Daoy (cell line): ENCODE measurements at places on chromosomes 5 and 9. TPM values are rescaled to one million over a fixed set of nuclear protein-coding genes. Genes with fewer than 3 reads are reported as not detected.

Gene PTGDS
- not detected in 2 replicates for total RNA-seq

Gene FOXD1
- total RNA-seq = 21.9 and 62.3 TPM in 2 replicates

Gene FAM78A
- 0.51 and 0.71 TPM in 2 replicates for total RNA-seq

Gene EGFLAM
- total RNA-seq = 5.5 and 7.4 TPM in 2 replicates

Gene UBE2QL1
- total RNA-seq = 0.40 and 0.65 TPM in 2 replicates

Gene RPL7A
- 4,321 and 4,992 TPM in 2 replicates for total RNA-seq

Gene MACIR
- total RNA-seq = 12.6 and 19.7 TPM in 2 replicates

Gene PRDM9
- total RNA-seq = not detected in 2 replicates

Gene TMEM215
- total RNA-seq = 0.33 and 0.57 TPM in 2 replicates

Gene RNF180
- total RNA-seq = 2.4 and 4.3 TPM in 2 replicates

Gene APC
- 24.2 and 31.8 TPM in 2 replicates for total RNA-seq

Gene GLRA1
- total RNA-seq = not detected in 2 replicates

Gene CDO1
- total RNA-seq = 10.7 and 15.9 TPM in 2 replicates

Gene SPINK5
- total RNA-seq = not detected in 2 replicates

Gene PCDHGB2
- total RNA-seq = 0.23 and 0.24 TPM in 2 replicates

Gene CENPH
- 65.7 and 66.2 TPM in 2 replicates for total RNA-seq

Gene CDH6
- total RNA-seq = 0.15 and 0.57 TPM in 2 replicates

Gene IFNB1
- not detected in 2 replicates for total RNA-seq

Gene CKMT2
- total RNA-seq = not detected in 2 replicates

Gene FCN1
- not detected in 2 replicates for total RNA-seq

Gene PRUNE2
- total RNA-seq = 2.0 and 5.6 TPM in 2 replicates
